ENCODE measurements at places on chromosomes 2 and 18. TPM values are rescaled to one million over a fixed set of nuclear protein-coding genes. Genes with fewer than 3 reads are reported as not detected.

The FAP gene
- 2.3 TPM for total RNA-seq

The HOXD9 gene
- total RNA-seq, result 0.18 TPM

The MOCOS gene
- 50.8 TPM for total RNA-seq

The SKOR2 gene
- not detected for total RNA-seq

The TTN gene
- total RNA-seq, result under 0.01 TPM

The NEU4 gene
- not detected for total RNA-seq

The DUSP19 gene
- total RNA-seq, result 7.5 TPM

Data from SK-MEL-5 (cell line).